ENCODE measurements at places on chromosomes 4 and X.

GRCh38 chrX:153374426-153374825 lies 26.7 kb downstream of the PNMA6E start:
- DNase-seq: peak; percentile 6

- DNase-seq: no peak
These were observed 1609.1 kb downstream of the C4orf33 start for GRCh38 chr4:130705023-130705422.

DNA sequence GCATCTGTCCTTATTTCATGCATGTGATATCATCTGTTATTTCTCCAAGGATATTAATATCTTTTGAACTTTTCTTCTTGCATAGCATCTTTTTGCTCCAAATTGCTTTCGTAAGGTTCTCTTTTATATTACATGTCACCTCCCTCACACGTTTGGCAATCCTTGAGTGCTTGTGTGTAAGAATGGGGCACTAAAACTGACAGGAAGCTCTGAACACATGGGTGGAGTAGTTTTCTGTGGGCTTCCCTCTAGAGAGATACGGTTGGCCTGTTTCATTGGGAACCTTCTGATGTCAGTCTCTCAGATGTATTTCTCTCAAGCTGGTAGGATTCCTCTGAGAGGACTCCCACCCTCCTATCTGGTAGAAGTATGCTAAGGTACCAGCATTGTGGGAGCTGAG lies 223.0 kb downstream of the MID1 start:
- DNase-seq: no peak

- no peak for DNase-seq
These were observed 8.9 kb downstream of the GPR174 start for GRCh38 chrX:79153348-79153747.

DNA sequence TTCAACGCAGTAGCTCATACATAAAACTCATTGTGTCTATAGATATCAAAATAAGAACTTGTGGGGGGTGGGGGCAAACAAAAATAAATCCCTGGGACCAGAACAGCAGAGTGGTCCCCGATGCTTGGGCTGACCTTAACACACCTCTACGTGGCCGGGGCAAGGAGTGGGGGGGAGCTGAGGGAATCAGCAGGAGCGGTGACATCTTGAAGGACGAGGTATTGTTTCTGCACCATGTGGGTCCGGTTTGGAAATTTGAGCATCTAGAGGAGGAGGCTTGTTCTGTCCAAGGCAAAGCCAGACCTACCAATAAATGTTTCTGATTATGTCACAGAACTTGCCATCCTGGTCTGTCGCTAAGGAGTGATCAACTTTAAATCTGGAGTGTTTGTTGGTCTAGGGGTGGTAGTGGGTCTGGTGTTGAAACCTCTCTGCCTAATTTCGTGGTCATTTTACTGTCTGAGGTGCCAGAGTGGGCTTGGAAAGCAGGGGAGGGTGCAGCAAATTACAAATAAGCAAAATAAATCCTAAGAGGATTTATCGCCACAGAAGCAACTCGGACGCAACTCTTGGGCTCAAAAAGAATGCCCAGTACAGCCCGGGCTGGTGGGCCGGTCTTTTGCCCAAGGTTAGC lies 774 bp upstream of the RAPGEF2 start:
- DNase-seq: no peak

GRCh38 chrX:123817288-123817894 lies 42.5 kb upstream of the XIAP start:
- peak; percentile 53 for DNase-seq

GRCh38 chr4:88809576-88810219 lies 112.1 kb upstream of the NAP1L5 start:
- no peak for DNase-seq

- DNase-seq: no peak
These were observed 67.6 kb downstream of the EIF4E start for GRCh38 chr4:98861100-98861884.

GRCh38 chrX:68867458-68868112 lies 38.8 kb downstream of the EFNB1 start:
- DNase-seq: peak; percentile 61

GRCh38 chrX:39156051-39156450 lies 354.8 kb downstream of the MID1IP1 start:
- no peak for DNase-seq

GRCh38 chrX:15475486-15475885 lies 17.6 kb downstream of the PIR start:
- no peak for DNase-seq

- peak; percentile 28 for DNase-seq
These were observed 12.7 kb downstream of the ACOX3 start for GRCh38 chr4:8427761-8428287.

- DNase-seq: no peak
These were observed 18.4 kb downstream of the NMU start for GRCh38 chr4:55617587-55618197.

DNA sequence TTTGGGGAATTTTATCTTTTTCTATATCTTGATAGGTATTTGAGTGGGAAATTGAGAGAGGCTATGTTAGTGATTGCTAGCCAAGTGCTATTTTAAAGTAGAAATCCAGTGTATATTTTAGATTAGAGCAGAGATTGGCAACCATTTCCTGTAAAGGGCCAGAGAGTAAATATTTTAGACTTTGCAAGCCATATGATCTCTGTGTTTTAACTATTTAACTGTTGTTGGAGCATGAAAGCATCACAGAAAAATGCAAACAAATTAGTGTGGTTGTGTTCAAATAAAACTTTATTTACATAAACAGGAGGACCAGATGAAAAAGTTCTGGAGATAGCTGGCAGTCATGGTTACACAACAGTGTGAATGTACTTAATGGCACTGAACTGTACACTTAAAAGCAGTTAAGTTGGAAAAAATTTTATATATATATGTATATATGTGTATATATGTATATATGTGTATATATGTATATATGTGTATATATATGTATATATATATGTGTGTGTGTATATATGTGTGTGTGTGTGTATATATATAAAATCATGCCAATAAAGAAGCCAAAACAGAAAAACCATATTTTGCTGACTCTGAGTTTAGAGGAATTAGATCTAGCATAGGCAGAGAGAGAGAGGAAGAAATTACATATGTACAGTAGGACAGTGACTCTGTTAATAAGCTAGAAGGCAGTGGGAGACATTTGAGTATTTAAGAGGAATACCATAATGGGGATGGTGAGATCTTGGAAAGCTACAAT lies 83.4 kb downstream of the TMEM164 start:
- DNase-seq: no peak

GRCh38 chr4:85776579-85776978 lies 301.6 kb downstream of the ARHGAP24 start:
- DNase-seq: no peak

DNA sequence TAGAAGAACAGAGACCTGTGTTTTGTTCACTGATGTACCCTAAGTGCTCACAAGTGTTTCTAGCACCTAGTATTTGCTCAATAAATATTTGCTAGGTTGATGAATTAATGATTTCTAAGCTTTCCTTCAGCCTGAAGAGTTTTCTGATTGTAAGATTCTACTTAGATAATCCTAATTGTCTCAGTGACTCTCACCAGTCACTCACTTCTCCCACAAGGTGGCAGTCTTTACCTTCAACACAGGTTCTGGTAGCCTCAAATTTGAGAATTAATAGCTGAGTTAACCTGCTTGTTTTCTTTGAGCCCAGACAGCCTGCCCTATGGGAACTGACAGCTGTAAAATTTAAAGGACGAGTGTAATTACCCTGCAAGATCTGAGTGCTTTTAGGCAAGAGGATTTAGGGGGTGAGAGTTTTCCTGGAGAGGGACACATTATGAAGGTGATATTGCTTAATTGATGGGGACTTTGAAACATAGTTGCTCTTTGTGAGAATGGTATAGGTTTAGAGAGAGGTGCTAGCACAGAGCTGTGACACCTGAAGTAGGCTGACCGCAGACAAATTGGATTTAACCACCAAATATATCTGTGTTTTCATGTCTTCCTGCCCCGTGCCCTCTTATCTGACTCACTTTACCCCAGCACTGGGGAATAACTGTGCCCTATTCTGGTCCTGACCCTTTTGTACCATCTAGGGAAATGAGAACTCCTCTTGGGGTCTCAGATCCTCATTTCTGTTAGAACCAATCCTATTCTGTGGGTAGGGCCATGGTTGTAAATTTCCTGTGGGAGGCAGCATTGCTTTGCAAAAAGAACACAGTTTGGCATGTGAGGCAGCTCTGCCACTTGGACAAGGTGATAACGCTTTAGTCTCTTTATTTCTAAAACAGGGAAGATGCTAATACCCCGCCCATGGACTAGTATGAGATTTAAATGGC lies 27.7 kb downstream of the CD38 start:
- DNase-seq: peak; percentile 66

- DNase-seq: no peak
These were observed 181.8 kb downstream of the DCLK2 start for GRCh38 chr4:150259861-150260567.

GRCh38 chr4:48777739-48778138 lies 2.3 kb downstream of the FRYL start:
- no peak for DNase-seq

DNA sequence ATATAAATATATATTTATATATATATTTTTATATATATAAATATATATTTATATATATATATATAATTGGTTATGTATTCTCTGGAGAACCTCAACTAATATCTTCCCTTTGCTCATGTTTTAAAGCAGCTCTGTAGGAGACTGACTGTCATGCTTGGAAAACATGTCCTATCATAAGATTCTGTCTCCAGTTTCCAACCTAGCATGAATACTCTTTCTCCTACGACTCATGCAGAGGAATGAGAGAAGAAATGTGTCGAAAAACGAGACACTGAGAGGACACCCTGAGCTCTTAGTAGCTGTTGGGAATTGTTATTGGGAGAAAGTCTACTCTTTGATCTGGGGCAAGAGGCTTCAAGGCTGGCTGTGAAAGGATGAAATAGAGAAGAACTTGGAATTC lies 166.5 kb upstream of the SLIT2 start:
- no peak for DNase-seq

DNA sequence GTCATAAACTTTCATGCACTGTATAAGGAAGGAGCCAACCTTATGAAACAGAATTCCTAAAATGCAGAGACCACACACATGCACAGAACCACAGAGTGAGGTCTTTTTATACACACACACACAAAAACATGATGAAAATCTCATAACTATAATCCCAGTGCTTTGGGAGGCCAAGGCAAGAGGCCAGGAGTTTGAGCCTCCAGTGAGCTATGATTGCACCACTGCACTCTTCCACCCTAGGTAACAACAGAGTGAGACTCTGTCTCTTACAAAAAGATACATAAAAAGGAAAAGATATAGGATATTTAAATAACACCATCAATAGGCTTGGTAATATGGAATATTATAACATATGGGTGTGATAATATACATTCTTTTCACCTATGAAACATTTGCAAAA lies 10.6 kb downstream of the FGA start:
- no peak for DNase-seq

DNA sequence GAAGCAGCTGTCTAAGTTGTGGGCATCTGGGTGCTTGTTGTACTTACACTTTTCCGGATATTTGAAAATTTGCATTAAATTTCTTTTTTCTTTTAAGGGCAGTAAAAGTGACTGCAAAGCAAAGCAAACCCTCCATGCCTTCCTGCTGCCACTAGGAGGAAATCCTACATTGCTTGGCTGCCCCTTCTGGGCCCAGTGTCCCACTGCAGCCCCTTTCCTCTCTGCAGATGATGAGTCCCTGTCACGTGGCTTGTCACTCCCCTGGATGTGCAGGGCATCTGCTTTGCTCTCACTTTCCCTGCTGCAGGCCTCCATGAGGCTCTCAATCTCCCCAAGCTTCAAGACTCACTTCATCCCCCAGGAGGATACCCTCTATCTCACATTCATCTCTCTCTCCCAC lies 12.7 kb downstream of the TSR2 start:
- no peak for DNase-seq

GRCh38 chr4:160276785-160277325 lies 1174.0 kb downstream of the RAPGEF2 start:
- no peak for DNase-seq

DNA sequence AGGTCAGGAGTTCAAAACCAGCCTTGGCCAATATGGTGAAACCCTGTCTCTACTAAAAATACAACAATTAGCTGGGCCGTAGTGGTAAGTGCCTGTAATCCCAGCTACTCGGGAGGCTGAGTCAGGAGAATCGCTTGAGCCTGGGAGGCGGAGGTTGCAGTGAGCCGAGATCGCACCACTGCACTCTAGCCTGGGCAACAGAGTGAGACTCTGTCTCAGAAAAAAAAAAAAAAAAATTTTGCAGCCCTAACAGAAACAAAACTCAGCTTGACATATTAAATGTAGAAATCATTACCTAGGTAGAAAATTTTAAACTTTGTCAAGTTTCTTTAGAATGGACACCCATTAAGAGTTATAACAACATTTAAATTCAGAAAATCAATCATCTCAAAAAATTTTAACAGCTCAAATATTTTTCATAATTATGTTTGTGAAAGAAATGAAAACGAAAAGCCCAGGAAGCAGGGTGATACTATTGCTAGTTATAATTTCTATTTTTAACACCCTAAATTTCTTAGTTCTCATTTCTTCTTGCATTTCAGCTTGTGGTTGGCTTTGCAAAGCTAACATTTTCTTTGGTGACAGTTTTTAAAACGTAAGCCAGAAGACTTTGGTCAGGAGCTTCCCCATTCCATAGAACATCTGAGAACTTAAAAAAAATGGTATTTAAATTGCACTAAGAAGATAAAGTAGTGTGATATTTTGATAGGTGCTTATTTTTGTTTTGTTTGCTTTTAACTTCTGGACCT lies 33.3 kb upstream of the RBBP7 start:
- no peak for DNase-seq

- DNase-seq: no peak
These were observed 206.4 kb upstream of the PACRGL start for GRCh38 chr4:20493761-20494353.

- DNase-seq: no peak
These were observed 48.9 kb upstream of the GRID2 start for GRCh38 chr4:92254767-92255442.

DNA sequence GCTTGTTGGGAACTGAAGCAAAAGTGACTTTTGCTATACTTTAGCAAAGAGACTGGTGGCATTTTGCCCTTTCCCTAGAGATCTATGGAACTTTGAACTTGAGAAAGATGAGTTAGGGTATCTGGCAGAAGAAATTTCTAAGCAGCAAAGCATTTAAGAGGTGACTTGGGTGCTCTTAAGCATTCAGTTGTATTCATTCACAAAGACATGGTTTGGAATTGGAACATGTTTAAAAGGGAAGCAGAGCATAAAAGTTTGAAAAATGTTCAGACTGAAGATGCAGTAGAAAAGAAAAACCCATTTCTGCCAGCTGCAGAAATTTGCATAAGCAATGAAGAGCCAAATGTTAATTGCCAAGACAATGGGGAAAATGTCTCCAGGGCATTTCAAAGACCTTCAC lies 21.6 kb downstream of the AIMP1 start:
- DNase-seq: no peak

DNA sequence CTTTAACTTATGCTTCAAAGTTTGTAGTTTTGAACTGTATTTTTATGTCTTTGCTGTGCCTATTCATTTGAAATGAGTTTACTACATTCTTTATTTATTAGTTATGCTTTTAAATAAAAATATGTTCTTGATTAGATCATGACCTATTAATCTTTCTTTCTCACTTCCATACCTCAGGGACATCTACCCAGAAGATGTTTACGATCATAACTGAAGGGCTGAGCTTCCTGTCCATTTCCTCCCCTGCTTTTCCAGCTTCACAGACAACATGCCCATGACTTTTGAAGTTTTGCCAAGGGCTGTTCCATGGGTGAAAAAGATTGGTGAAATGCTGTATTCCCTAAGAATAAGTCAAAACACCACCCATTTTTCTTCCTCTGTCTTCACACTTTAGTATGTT lies 99.7 kb upstream of the DDIT4L start:
- no peak for DNase-seq

Measured in Peyer's patch (tissue), 4 donors.